ENCODE measurements at places on chromosomes 13 and 19.

GRCh38 chr13:75353781-75354193 is 128.2 kb downstream of the TBC1D4 start:
- DNase-seq = no peak

- no peak for DNase-seq
Observed at GRCh38 chr13:22427783-22428182, 753.0 kb upstream of the SGCG start.

GRCh38 chr19:8610041-8610935 is at the start of gene ADAMTS10:
TSS of gene ADAMTS10 (minus strand) at chr19:8610715. CDS start at chr19:8605710, 5,005 bp downstream.
- peak; percentile 39 for DNase-seq

- DNase-seq = peak; percentile 85
Observed at GRCh38 chr19:18112989-18113478, 15.5 kb downstream of the MAST3 start.

DNA sequence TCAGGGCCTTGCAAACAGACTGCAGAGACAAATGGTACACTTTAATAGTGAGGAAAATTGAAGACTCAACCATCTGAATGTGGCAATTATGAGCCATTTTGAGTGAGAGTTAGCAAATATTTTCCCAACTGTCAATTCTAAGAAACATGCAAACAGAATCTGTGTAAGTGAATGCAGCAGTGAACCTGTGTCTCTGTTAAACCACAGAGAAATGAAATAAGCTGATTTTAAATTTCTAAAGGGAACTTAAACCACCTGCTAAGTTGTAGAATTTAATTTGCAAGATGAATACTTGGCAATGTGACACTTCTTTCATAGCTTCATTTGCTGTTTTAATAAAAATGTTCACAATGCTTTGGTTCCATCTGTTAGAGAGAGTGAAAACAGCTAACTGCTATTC is 42.0 kb upstream of the TDRD3 start:
- DNase-seq = no peak

- peak; percentile 61 for DNase-seq
Observed at GRCh38 chr13:22061371-22061805, 390.5 kb downstream of the FGF9 start.

DNA sequence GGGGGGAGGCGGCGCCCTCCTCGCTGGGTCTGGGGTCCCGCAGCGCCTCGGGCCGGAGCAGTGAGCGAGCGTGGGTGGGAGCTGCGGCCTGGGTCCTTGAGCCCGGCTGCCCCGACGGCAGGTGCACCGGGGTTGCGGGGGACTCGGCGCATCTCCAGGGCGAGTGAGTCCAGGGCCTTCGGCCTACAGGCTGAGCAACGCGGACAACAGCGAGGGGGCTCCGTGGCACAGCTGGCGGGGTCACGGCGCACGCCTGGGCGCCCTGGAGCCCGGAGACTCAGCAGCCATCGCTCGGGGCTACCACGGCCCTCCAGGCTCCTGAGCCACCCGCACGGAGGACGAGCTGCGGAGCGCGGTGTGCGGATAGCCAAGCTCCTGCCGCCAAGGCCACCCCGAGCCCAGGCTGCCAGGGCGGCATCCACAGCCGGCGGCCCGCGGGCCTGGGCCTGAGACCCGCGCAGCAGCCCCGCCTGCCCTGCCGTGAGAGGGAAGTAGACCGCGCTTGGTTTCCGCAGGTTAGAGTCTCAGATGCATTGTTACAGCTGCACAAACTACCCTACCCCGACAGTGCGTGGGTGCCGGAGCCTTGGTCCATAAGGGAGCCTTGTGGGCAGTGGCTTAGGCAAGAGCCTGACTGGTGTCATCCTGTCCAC is 253.9 kb upstream of the SGCG start:
- no peak for DNase-seq

DNA sequence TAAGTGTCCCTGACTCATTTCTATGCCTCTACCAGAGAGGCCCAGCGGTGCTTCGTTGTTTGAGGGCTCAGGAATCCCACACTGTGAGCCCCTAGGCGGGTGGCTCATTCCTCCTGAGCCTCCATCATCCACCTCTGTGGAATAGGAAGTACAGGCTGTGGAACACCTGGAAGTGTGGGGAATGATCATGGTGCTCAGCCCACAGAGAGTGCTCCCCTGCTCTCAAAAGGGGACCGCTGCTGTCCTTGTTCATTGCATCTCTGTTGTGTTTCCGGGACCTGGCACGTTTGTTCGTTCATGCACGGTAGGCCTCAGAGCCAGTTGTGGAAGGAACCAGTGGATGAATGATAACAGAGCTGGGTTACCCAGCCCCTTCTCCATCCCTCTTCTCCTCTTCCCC is 1.2 kb downstream of the ACP7 start:
- DNase-seq = no peak

DNA sequence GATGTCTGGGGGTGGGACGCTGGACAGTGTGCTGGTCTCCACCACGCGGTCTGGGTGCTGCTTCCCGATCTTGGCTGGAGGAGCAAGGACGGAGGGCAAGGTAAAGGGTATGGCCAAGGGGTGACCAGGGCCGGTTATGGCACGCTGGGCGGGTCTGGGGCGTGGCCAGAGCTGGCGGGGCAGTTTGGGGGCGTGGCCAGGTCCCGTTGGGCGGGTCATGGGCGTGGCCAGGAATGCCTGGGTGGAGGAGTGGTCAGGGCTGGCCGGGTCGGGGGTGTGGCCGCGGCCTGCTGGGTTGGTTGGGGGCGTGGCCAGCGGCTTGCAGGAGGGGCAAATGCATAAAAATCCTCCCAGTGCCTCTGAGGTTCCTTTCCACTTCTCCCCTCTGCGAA is 19.2 kb downstream of the GPX4 start:
- DNase-seq = peak; percentile 83

GRCh38 chr19:16019691-16020448 is 56.4 kb upstream of the TPM4 start:
- no peak for DNase-seq

DNA sequence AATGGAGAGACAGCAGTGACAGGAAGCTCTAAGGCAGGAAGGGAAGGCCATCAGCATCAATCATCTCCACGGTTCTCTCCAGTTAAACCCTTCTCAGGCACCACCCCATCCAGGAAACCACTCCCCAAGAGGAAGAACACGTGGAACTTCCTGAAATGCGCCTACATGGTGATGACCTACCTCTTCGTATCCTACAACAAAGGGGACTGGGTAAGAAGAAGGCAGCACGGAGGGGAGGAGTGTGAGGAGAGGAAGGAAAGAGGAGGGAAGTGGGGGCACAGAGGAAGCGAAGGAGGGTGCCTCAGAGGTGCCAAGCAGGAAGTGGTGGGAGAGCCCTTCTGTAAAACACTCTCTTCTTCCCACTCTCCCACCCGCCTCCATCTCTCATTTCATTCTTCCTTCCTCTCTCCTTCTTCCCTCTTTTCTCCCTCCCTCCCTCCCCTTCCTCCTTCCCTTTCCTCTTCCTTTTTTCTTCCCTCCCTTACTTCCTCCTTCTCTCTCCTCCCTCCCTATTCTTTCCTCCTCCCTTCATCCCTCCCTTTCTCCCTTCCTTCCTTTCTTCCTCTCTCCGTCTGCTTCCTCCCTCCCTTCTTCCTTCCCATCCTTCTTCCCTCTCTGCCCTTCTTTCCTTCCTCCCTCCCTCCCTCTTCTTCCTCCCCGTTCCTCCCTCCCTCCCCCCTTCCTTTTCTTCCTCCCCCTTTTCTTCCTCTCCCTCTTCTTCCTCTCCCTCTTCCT is 12.6 kb downstream of the ZSCAN5A start:
- DNase-seq = no peak

DNA sequence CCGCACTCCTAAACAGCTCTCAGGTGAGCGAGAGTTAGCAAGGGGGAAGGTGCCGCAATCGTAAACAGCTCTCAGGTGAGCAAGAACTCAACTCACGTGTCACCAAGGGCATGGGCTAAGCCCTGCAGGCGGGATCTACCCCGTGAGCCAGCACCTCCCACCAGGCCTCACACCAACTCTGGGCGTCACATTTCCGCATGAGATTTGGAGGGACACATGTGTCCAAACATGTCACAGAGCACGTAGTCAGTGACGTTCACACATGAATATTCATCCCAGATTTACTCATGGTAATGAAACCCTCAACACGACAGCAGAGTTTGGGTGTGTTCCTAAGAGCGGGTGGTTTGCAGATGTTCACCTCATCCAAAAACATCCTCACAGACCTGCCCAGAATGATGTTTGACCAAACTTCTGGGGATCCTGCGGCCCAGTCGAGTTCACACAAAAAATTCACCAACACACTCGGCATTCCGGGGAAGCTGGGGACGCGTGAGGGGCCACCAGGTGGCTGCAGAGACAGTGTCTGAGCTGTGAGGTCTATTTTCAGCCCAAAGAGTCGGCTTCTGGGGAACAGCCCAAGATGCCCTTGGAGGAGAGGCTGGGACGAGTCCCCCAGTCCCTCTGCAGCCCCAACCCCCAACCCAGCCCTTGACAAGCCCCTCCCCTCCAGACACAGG is 19.6 kb downstream of the C2CD4C start:
- DNase-seq = no peak

DNA sequence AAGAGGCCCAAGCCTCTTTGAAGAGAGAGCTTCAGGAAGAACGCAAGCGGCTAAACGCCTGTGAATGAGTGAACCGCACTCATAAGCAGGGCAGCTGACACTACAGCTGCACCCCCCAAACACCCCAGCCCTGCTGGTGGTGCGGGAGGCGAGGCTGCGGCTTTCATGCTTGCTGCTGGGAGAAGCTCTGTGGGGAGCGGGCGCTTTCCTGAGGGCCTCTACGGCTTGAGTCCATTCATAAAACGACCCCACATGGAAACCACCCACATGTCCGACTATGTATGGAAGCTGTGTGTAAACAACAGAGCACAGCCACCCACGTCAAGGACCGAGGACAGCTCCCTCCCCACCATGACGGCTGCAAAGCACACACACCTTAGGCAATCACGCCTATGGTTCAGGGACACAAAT is 5.5 kb downstream of the AP3D1 start:
- peak; percentile 12 for DNase-seq

- DNase-seq = no peak
Observed at GRCh38 chr19:577439-578392, 5.3 kb downstream of the BSG start.

DNA sequence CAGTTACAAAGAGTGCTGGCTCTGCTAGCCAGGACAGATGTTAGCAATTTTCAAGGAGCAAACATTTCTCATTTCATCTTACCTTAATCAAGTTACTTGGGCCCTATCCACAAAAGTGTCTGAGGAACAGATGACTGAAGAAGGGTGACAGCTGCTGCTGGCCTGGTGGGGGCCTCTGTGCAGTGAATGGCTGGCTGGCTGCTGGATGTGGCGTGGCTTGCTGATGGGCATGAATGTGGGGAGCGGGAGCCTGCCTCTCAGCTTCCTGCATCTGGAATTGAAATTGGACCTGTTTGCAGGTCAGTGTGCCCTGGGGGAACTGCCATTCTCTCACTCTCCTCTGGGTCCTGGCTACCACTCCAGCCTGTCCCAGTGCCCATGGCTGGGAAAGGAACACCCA is 94.7 kb downstream of the RGCC start:
- DNase-seq = no peak

DNA sequence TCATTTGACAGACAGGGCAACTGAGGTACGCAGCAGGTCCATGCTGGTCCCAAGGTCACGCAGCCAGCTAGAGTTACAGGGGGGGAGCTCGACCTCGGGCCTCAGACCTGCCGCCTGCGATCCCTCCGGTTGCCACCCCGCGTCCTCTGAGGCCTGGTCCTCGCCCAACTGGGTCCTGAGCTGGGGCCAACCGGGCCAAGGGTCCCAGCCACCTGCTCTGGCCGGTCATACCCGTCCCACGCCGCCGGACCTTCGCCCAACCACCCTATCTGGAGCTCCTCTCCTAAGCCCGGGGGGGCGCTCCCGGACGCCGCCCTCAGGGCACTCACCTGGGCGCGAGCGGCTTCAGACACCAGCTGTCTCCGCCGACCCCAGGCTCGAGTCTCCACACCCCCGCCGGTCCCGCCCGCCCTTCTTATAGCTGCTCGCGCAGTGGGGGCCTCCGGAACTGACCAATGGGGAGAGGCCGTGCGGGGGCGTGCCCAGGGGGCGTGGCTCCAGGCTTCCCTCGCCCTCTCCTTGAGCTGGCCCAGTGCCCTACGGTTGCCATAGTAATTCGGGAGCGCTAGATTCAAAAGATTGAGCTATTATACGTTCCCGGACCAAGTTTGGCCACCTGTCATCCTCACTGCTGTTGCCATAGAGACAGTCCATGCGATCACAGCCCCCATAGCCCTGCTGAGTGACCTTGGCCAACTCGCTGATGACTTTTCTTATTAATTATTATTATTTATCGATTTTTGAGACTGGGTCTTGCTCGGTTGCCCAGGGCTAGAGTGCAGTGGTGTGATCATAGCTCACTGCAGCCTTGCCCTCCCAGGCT is at the start of gene PLIN5:
PLIN5 (minus strand) TSS at position 389 of the 823 bp plus-strand sequence. CDS start 1,150 bp downstream, outside the sequence.
- peak; percentile 60 for DNase-seq

DNA sequence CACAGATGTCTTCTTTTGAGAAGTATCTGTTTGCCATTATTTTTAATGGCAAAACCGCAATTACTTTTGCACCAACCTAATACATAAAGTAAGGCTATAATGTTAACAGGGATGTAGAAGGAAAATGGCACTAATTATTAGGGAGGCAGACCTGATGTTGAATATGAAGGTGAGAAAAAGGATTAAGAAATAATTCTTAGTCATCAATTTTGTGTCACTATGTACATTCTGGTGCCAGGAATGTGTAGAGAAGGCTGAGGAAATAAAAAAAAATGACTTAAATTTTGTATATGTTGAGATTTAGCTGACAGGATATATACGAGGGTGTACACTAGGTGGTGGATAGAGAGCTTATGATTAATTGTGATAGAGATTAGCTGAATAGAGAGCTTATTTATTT is 12.6 kb downstream of the ZNF585B start:
- DNase-seq = no peak

- peak; percentile 61 for DNase-seq
Observed at GRCh38 chr19:46076951-46077814, 36.4 kb upstream of the IGFL4 start.

- DNase-seq = no peak
Observed at GRCh38 chr13:99256283-99256682, 1.9 kb downstream of the GPR18 start.

- DNase-seq = no peak
Observed at GRCh38 chr13:76148374-76148773, 512.2 kb downstream of the LMO7 start.

- DNase-seq = no peak
Observed at GRCh38 chr19:2663920-2664571, 38.4 kb downstream of the GNG7 start.

DNA sequence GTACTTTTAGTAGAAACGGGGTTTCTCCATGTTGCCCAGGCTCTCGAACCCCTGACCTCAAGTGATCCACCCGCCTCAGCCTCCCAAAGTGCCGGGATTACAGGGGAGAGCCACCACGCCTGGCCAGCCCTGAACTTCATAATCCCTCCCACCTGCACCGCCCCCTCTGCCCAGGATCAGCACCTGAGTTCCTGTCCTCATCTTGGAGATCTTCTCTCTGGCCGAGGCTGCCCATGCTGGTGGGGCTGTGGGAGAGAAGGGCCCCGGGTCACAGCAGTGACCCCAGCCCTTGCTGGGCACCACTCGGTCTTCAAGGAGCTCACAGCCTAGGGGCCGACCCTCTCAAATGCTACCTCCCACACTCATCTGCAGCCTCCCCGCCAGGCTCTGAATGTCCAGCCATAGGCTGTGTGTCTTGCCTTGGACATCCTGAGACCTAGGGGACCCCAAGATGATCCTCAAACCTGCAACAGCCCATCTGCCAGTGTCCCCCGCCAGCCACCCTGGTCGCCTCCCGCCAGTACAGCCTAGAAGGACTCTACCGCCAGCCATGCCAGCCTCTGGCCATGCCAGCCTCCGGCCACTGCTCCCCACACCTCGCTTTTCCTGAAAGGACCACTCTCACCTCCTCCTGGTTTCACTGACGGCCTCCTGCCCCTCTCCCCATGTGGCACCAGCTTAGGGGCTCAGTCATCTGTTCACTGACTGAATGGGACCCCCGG is 1.5 kb downstream of the ATP8B3 start:
- no peak for DNase-seq
